GM12864 (cell line): ENCODE measurements at places on chromosomes 3 and 15.

DNA sequence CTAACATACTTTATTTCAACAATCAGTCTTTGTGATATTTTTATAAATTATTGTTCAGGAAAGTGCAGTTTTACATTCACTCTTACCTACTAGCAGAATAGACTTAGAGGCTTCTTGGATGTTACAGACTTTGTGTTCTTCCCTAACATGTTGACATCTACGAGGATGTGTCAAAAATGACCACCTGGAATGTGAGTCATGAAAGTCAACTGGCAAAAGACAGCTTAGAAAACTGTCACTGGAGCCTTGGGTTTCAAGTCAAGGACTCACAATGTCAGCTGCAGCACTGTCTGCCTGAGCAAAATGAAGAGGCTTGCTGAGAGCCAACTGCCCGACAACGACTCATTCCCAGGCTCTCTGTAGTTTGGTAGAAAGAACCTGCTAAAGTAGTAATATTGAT, 91.5 kb downstream of the CERS3 start:
- DNase-seq = no peak

- DNase-seq = no peak
These were observed 6.5 kb downstream of the RUBCN start for GRCh38 chr3:197730200-197730599.

DNA sequence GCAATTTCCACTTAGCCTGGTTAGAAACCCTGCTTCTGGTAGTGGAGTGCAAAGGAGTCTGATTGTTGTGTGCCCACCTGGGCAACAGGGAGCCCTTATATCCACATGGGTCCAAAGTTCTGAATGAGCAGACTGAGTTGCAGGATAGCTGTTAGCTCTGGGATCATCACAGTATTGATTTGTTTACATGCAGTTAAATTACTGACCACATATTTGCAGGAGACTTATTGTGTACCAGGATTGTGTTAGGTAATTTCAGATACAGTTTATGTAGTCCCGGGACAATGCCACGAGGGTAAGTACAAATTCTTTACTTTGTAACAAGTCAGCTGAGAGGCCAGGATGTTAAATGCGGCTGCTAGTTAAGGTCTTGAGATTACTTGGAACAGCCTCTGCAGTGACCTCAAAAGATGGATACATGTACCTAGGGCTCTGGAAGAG, 18.8 kb downstream of the ARHGEF26 start:
- no peak for DNase-seq

DNA sequence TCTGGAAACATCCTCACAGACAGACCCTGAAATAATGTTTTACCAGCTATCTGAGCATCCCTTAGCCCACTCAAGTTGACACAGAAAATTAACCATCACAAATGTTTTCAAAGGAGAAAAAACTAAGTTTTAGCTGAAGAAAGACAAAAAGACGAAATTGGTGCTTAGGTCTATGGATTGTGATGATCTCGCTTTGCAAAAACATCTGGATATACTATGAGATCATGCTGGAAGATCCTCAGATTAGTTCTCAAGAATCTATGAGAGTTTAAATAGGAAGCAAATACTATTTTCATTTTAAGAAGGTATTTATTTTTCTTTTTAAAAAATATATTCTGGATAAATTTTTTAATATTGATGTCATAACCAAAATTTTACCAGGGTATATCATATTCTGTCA, 42.6 kb upstream of the MBNL1 start:
- no peak for DNase-seq

DNA sequence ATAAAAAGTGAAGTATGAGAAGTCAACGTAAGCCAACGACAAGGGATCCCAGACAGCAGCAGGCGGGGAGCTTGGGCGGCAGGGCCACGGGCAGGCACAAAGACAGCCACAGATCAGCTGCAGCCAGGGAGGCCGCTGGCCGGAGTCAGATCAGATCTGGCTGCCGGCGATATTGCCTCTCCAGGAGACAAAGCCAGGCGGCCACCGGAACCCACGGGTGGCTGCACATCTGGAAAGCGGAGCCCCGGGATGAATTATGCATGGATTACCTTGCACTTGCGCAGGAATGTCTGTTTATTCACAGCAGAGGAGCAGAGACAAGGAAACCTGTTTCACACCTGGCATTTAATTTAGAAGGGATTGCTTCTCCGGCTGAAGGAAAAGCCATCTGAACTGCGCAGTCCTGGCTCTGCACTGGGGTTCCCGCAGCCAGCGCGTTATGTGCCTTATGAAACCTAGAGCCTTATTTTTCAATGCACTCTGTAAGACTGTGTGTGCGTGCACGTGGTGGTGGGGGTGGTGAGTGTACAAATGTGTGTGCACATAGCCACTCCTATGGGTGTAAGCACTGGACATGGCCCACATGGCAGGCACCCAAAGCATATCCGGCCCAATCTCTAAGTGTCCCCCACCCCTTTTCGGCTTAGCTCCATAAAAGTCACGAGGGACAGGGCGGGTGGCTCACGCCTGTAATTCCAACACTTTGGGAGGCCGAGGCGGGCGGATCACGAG, 427.8 kb upstream of the MCTP2 start:
- no peak for DNase-seq

- no peak for DNase-seq
These were observed 494.0 kb upstream of the TGFBR2 start for GRCh38 chr3:30112411-30112810.

- no peak for DNase-seq
These were observed 49.5 kb downstream of the UMPS start for GRCh38 chr3:124779751-124780191.

- DNase-seq = no peak
These were observed 58.1 kb upstream of the LCTL start for GRCh38 chr15:66623801-66624453.

DNA sequence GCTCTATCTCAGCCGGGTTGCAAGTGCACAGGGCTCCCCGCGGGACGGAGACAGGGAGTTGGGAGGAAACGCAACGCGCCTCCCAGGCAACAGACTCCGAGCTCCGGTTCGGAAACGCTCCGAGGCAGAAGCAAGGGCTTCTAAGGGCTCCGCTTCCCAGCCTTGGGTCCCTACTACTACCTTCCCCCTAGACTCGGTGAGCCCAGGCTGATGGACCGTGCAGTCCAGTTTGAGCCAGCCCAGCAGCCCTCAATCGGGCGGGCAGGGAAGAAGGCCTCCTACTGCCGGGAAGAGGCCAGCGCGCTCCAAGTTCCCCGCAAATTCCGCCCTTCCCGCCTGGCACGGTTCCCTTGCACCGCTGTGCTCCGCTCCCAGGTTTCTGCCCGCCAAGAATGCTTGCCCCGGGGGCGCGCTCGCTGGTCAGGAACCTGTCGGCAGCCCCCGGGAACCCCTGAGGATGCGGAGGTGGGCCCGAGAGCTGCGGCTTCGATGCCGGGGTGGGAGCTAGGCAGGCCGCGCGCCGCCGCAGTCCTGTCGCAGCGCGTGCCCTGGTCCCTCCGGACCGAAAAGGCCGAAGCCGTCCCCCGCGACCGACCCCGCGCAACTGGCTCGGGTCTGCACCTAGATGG, 728 bp downstream of the TRANK1 start:
- DNase-seq = no peak

DNA sequence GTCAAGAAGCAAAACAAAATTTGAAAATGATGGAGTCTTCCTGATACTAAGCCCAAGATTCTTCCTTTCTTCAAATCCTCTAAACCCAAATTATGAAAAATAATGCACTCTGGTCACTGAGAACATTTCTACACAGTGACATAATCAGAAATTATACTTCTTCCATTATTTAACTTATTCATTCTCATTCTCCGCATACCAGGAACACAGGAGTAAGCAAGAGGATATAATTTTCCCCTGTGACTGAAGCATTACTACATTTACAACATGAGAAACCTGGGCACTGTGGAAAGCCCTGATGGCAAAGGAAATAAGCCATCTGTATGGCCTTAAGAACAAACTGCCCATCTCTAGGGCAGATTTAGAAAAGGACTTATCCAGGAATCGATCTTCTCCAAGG, 47.0 kb downstream of the EXD1 start:
- DNase-seq = no peak

GRCh38 chr3:71022551-71023335, 560.8 kb downstream of the FOXP1 start:
- DNase-seq = no peak

- DNase-seq = no peak
These were observed 643.0 kb downstream of the NAALADL2 start for GRCh38 chr3:175502155-175502554.

GRCh38 chr3:159828542-159828943, 160.1 kb upstream of the IL12A start:
- DNase-seq = no peak

DNA sequence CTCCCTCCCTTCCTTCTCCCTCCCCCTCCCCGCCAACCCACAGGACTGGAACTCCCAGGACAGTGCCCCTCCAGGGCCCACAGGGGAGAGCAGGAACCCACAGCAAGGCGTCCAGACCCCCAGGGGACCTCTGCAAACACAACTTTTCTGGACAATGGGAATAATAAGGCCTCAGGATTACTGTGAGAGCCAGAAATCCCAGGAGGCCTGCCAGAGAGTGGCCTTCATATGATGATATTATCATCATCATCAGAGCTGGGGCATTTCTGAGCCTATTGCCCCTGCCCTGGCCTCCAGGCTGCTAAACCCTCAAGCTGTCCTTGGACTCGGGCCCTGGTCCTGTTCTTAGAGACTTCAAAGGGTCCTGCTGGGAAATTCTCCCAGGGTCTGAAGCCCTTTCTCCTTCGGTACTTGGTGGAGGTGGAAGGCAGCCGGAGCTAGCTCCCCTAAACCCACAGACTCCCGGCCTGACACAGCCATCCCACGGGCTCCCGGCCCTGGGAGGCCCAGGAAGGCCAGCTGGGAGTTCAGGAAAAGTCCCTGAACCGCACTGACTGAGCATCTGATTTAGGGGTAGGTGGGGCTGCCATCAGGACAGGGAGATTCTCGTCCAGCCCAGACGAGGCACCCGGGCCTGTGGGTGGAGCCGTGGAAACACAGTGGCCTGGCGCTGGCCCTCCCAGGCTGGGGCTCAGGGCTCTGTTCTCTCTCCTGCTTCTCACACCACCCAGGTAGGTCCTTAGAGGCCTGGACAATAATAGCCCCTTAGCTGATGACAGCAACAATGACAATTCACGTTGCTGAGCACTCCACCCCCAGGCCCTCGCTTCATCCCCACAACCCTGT, 4.9 kb downstream of the CALML4 start:
- no peak for DNase-seq

- DNase-seq = no peak
These were observed 80.7 kb downstream of the FBLN2 start for GRCh38 chr3:13629644-13630043.

DNA sequence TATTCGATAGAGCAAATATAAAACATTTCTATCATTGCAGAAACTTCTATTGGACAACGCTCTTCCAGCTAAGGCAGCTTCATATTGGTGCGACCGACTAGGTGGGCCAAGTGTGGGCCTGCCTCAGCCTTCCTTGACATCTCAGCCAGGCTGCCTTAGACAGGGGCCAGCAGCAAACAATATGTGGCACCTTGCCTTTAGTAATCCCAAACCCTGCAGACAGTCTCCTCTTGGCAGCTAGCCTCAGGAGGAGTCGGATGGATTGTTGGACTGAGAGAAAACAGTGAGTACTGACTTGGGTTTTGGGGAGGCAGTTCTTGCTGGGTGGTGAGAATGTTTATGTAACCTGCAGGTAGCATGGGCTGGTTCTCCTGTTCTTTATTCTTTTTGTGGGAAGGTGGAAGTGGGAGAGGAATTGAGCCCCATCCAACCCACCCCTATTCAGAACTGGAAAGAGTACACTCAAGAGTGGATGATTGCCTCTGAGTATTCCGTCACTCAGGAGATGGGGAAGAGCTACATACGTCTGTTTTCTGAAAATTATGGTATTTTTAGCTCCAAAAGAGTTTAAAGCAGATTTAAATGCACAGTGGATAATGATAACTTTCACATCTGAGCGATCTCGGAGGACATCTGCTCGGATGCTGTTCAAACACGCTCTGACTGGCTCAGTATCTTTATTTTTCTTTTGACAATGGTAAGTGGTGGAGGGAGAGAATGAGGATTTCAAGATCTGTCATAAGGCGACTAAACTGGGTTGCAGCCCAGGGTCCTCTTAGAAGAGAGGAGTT, 47.2 kb downstream of the GPD1L start:
- no peak for DNase-seq

DNA sequence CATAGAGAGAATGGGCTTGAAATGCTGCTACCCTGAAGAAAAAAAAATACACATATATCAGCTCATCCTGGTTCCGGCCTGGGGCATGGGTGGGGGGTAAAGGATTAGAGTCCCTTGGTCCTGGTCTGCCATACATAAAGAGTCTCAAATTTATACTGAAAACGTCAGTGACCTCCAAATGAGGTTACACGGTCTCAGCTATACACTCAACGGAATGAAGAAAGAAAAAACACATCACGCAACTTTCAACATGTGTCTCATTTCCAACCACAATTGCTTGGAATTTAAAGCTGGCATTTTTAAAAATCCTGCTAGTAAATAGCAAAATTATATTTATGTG, 612.8 kb downstream of the MCTP2 start:
- no peak for DNase-seq

DNA sequence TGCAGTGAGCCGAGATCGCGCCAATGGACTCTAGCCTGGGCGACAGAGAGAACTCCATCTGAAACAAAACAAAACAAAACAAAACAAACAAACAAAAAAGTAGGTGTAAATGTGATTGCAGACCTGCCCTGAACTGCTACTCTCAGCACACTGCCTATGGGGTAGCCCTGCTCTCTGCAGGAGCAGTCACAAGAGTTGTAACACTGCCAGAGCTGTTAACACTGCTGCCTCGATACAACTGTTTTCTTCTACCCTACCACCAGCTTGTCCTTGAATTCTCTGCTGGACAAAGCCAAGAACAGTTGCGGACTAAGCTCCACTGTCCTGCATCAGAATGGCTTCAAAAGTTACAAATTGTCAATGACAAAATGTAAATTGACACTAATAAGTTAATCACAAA, 89.3 kb downstream of the ALCAM start:
- DNase-seq = no peak

GRCh38 chr3:138678086-138678485, 69.5 kb downstream of the FAIM start:
- DNase-seq = no peak

GRCh38 chr15:93268066-93268465, 179.1 kb upstream of the RGMA start:
- no peak for DNase-seq

- DNase-seq = peak; percentile 19
These were observed 203.7 kb downstream of the ABHD5 start for GRCh38 chr3:43894176-43895049.

DNA sequence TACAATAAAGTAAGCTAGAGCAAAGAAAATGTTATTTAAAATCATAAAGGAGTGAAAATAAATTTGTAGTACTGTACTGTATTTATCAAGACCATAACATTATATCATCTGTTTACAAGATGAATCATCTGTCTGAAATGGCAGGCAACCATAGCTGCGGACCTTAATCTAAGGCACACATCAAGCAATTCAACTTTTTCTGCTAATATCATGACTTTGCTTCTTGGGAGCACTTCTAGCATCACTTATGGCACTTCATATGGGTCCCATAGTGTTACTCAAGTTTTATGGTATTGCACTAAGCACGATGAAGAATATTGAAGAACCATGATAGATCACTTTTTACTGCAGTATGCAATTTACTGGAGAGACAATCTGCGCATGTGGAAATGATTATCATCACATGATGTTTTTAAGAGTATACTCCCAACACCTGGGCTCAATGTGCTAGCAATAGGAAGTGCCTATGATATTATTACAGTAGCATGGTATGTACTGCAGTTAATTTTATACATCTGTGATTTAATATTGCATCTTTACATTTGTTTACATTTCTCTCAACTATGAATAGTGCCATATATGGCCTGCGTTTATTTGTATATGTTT, 137.7 kb upstream of the NECTIN3 start:
- DNase-seq = no peak

GRCh38 chr3:140500473-140500872, 177.4 kb upstream of the TRIM42 start:
- DNase-seq = no peak
